Activated CD8-positive, alpha-beta T cell treated with anti-CD3 and anti-CD28 coated beads for 36 hours (primary cell): ENCODE measurements at places on chromosomes 3 and 15.

DNA sequence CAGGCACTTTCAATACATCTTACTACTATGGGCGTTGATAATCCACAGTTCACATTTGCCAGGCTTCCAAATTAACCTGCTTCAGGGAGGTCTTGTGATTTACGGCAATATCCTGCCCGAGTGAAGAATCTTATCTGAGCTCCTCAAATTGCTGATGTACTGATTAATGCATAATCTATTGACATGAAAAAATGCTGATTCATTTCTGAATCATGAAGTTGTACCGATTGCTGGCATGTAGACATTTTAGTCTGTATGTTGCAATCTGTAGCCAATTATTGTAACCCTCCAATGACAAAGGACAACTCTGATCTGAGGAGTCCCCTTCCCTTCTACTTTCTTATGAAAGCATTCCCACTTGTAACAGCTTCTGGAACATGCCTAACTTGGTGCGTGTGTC is 97.2 kb downstream of the SEC22A start:
- DNase-seq = no peak

- DNase-seq = no peak
Observed at GRCh38 chr15:58064082-58064979, 1.2 kb downstream of the ALDH1A2 start.

DNA sequence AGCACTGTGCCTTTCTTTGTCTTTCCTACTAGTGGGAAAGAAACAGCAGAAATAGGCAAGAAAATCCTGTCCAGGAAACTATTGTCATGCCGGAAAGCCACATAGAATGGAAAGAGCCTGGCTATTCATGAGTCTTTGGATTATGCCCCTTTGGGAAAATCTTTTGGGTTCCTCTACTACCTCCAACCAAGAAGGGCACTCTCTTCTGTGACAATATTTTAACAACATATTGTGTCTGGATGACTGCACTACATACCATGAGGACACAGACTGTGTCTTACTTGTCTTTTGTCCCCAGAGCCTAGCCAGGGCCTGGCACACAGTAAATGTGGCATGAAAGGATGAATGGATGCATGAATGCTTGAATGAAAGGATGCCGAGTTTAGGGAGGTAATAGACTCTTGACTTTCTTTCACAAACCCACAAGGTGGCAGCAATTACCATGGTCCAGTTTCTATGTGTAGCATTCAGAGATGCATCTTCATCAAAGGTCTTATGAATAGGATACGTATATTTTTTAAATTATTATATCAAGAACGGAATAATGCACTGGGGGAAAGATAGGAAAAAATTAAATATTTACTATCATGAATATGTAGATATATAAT is 30.3 kb downstream of the ARL14 start:
- DNase-seq = peak; percentile 6

GRCh38 chr3:153599685-153600084 is 437.7 kb downstream of the RAP2B start:
- DNase-seq = no peak

DNA sequence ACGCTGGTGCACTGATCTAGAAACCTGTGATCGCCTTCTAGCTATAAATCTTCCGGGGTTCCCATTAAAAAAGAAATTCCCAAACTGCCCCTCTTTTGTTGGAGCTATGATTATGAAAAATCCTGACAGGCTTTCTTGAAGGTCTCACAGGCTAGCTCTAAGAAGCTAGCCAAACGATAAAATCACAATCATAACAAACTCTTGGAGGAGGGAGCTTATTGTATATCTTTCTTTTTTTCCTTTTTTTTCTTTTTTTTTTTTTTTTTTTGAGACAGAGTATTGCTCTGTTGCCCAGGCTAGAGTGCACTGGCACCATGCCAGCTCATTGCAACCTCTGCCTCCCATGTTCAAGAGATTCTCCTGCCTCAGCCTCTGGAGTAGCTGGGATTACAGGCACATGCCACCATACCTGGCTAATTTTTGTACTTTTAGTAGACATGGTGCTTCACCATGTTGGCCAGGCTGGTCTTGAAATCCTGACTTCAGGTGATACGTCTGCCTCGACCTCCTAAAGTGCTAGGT is 72.0 kb downstream of the MYO1E start:
- peak; percentile 20 for DNase-seq

DNA sequence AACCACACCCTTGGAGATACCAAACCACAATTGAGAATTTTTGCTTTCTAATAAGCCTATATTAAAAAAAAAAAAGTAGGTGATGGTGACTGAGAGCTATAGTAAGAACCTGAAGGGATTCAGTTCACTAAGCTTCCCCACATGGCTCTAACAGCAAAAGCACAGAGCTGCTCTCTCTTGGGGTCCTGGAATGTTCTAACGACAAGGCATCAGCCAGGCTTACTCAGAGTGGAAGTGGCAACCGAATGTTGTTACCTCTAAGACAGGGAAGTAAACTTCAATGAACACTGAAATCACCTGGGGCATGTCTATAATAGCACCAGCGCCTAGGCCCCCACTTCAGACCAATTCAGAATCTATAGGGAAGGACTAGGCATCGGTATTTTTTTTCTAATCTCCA is 397.7 kb downstream of the MAGI1 start:
- DNase-seq = no peak

GRCh38 chr15:69390575-69390974 is 23.6 kb upstream of the KIF23 start:
- DNase-seq = no peak

- no peak for DNase-seq
Observed at GRCh38 chr15:51876169-51876568, 46.7 kb downstream of the TMOD3 start.

- no peak for DNase-seq
Observed at GRCh38 chr3:43298292-43298691, 12.0 kb downstream of the SNRK start.

GRCh38 chr3:134446800-134447199 is 39.0 kb downstream of the ANAPC13 start:
- DNase-seq = no peak

GRCh38 chr3:171374661-171375285 is 85.4 kb downstream of the TNIK start:
- no peak for DNase-seq

- no peak for DNase-seq
Observed at GRCh38 chr3:197008436-197009209, 21.0 kb downstream of the MELTF start.

DNA sequence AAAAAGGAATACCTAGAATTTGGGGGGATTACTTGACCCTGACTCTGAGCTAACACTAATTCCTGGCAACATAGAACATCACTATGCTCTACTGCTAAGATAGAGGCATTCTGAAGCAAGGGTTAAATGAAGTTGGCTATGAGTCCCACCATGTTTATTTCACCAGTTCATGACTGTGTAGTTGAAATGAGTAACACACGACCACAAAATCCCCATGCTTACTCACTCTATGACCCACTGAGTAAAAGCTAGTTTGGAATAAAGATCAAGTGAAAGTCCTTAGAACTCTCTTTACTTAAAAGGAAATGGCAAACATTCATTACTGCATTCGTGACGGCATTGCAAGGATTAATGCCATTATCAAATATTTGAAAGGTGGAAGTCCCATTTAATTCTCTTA is 47.4 kb downstream of the MRPL46 start:
- DNase-seq = peak; percentile 33

DNA sequence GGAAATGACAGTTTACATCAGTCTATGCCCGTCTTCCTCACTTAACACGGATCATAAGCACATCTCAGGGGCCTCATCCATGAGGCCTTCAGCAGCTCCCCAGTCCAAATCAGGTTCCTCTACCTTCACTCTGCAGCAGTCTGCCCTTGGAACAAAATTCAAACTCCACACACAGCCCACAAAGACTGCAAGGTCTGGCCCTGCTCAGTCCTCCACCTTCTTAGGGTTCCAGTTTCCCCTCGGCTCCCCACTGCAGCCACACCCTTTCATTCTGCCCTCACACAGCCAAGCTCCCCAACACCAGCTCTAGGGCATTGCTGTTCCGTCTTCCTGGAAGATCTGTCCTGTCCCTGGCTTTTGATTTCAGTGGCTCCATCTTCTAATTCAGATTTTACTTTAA is 95.2 kb upstream of the IQSEC1 start:
- DNase-seq = no peak

DNA sequence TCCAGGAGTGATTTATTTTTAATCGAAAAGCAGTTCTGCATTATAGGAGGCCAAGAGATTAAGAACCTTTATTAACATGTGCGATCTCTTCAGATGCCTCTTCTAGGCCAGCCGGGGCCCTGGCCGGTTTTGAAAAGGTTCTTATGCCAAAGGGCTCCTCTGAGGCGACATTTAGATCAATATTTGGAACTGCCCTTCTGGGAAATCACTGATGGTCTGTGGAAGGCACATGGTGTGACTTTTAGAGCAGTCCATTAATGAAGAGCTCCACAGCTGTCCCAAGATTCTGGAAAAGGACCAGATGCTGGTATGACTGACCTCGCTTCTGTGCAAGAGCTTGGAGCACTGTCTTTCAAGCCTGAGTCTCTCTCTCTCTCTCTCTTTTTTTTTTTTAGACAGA is 19.7 kb downstream of the MGLL start:
- no peak for DNase-seq

DNA sequence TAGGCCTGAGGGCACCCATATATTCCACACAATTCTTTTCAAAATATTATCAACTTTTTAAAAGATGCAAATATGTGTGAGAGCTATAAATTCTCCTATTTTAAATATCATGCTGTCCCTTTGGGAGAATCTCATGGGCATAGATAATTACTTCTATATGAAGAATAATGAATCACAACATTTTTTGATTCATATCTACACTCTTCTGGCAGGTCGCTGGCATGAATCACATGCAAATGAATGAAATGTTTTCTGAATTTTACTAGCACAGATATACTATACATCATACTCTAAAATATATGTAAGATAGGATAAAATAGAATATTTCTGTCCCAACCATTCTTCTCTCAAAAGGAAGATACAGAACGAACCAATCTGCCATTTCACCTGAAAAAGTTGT is 277.7 kb upstream of the KCNH8 start:
- no peak for DNase-seq

GRCh38 chr3:67783281-67784250 is 129.2 kb upstream of the SUCLG2 start:
- no peak for DNase-seq

DNA sequence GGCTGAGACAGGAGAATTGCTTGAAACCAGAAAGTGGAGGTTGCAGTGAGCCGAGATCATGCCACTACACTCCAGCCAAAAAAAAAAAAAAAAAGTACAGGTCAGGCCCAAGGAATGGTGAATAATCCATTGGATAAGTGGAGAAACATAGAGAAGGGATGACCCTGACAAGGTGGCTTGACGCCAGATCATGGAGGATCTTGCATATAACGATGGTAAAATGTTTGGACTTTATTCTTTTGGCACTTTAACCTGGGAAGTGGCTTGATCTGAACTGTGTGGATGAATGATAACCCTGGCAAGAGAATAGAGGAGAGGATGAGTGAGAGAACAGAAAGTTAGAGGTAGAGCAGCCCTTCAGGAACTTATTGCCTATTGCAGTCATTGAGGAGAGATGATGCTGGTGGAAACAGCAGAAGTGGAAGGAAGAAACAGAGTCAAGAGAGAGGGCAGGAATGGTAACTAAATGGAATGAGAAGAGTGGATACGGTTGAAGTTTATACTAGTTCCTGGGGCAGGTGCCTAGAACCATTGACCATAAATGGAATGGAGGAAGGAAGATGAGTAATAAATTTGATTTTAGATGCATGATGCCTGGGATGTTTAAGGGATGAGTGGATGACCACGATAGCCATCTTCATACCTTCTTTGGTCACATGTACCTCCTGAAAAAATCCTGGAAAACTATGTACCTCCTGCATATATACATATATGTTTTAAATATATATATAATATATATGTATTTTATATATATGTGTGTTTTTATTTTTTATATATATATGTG is 57.8 kb downstream of the BLM start:
- DNase-seq = no peak

DNA sequence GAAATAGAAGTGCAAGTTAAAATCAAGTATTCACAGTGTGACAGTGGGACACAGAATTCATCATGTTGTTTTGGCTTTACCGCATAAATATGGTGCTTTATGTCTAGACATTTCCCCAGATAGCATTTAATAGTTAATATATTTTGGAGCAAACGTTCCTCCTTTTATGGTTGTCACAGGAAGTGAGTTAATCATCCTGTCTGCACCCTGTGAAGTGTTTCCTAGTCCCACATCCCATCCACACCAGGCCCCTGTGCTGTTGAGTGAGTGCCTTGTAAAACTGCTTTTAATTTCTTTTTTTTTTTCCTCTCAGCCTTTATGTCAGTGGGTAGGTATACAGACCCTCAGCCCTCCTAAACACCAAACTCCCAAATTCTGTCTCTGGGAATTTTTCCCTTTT is 393.7 kb downstream of the FEZF2 start:
- DNase-seq = no peak

DNA sequence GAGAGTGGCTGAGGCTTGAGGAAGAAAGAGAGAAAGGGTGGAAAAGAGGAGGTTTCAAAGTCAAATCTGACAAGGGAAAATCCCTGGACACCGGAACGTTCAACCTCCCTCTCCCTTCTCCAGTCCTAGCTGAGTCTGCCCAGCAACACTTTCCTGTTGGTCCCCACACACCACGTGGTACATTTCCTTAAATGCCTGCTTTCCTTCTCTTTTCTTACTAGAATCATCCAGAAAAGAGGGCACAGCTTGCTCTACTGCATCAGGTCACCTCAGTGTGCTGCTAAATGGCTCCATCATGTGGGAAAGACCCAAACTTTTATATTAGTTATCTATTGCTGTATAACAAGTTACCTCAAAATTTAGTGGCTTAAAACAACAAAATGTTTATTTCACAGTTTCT is 181.2 kb downstream of the NECTIN3 start:
- no peak for DNase-seq

DNA sequence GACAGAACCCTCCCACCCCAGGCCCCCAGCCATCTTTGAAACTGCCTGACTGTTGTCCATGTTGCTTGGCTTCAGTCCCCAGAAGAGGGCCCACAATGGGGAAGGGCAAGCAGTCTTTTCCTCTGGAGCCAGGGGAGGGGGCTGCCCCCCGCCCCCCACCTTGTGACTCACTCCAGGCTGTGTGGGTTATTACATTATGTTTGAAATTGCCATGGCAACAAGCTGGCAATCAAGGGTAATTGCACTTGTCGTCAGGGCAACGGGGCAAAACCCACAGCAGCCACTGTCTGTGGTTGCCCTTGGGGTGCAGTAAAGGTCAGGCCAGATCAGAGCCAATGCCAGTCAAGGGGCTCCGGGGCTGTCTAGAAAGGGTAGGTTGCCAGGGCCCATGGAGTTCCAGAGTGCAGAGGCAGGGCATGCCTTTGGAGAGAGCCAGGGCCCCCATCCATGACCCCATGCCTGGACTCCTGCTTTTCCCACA is 3.1 kb upstream of the CAMKV start:
- DNase-seq = peak; percentile 62
